Activated effector memory CD4-positive, alpha-beta T cell treated with Interleukin-2 at 50 U/mL for 16 hours (primary cell): ENCODE measurements at places on chromosomes 4 and X.

GRCh38 chr4:78732332-78733104 is 43.6 kb upstream of the BMP2K start:
- DNase-seq = no peak

DNA sequence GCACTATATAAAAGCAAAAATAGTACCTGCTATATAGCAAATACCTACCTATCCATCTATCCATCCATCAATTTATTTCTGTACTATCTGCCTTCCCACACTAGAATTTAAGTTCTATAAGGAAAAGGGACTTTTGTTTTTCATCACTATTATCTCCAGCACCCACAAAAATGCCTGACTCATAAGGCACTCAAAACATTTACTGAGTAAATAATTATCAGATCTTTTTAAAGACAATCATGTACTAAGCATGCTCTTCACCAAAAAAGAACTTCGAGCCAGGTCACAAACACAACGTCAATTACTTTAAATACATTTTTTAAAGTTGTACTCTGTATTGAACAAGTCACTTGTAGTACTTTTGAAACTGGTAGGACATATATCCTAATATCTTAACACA is 119.9 kb downstream of the FBXW7 start:
- no peak for DNase-seq

DNA sequence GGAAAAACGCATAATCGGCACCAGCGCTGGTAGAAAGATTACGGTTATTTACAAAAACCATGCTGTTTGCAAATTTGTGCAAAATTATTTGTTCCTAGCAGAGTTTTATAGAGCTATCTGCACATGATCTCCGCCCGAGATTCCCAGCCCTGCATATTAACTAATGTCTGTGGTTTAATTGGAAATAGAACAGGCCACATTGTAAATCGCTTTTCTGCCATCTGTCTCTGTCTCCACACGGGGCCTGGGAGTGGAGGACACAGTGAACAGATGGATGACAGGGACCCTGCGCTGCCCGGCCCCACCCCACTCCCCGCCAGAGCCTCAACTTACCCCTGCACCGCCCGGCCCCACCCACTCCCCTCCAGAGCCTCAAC is 126.9 kb downstream of the FAM53A start:
- no peak for DNase-seq

DNA sequence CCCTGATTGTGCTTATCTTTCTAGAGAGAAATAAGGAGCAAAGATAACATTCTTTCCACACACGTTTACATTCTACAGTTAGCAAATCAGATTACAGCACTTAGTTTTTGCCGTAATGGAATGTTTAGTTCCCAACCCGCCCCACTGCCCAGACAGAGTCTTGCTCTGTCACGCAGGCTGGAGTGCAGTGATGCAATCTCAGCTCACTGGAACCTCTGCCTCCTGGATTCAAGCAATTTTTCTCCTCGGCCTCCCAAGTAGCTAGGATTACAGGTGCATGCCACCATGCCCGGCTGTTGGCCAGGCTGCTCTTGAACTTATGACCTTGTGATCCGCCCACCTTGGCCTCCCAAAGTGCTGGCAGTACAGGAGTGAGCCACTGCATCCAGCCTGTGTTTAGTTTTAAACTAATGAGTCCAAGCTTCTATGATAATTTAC is 8.4 kb upstream of the PRPS1 start:
- DNase-seq = no peak

- no peak for DNase-seq
These were observed 72.9 kb upstream of the GUCY1A1 start for GRCh38 chr4:155593793-155594192.

DNA sequence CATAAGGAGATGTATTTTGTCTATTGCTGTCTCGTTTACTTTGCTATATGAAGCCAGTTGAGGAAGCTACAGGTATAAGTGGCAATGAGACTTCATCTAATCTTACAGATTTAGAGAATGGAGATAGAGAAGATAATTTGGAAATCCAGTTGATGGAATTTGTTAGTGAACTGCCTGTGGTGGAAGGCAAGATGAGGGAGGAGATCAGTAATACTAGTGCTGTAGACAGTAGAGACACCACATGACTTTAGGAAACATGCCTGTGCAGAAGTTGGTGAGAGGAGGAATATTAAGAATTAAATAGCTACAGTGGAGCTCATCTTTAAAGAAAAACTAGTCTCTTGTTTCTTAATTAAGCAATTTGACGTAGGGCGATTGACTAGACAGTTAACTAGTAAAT is 51.3 kb downstream of the RBPJ start:
- DNase-seq = no peak

DNA sequence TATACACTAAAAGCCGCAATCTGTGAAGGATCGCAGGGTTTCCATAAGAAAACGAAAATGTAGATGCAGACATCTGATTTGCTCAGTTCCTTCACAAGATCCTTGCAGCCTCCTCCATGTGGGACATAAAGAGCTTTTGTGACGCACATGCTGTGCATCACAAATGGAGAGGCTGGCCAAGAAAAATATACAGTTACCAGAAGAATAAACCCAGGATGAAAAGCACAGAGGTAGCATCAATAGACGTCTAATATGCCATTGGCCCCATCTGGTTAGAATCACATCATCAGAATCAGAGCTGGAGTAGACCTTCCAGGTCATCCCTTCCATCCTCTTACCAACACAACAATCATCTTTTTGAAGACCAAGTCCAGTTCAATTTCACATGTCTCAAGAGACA is 517.4 kb downstream of the RAB28 start:
- no peak for DNase-seq

GRCh38 chr4:109947457-109947856 is 34.8 kb downstream of the EGF start:
- DNase-seq = no peak

DNA sequence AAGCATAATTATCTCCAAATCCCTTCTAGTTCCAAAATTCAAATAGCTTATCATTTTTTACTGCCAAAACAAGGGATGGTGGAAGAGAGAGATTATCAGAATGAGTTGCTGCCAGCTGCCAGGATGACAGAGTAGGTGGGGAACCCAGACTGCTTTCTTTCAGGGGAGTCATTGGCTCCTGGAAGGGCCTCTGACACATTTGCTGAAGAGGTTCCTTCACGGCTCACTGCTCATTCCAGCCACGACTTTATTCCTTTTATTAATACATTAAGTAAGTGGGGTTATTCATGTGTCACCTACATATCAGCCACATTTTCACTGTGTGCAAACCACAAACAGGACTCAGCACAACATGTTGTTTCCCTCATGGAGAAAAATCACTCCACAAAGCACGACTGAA is 12.7 kb upstream of the SMIM43 start:
- DNase-seq = no peak
